ENCODE measurements at places on chromosomes 1 and 21. TPM values are rescaled to one million over a fixed set of nuclear protein-coding genes. Genes with fewer than 3 reads are reported as not detected.

The FAM43B gene
- polyA plus RNA-seq: not detected

- DNase-seq: no peak
Measured at GRCh38 chr1:157034137-157034800, 11.3 kb downstream of the ARHGEF11 start.

The RIIAD1 gene
- polyA plus RNA-seq: not detected

DNA sequence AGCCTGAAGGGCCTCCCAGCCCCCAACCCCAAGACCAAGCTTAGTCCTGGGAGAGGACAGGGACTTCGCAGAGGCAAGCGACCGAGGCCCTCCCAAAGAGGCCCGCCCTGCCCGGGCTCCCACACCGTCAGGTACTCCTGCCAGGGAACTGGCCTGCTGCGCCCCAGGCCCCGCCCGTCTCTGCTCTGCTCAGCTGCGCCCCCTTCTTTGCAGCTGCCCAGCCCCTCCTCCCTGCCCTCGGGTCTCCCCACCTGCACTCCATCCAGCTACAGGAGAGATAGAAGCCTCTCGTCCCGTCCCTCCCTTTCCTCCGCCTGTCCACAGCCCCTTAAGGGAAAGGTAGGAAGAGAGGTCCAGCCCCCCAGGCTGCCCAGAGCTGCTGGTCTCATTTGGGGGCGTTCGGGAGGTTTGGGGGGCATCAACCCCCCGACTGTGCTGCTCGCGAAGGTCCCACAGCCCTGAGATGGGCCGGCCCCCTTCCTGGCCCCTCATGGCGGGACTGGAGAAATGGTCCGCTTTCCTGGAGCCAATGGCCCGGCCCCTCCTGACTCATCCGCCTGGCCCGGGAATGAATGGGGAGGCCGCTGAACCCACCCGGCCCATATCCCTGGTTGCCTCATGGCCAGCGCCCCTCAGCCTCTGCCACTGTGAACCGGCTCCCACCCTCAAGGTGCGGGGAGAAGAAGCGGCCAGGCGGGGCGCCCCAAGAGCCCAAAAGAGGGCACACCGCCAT is 21.9 kb upstream of the ARF1 start:
- no peak for DNase-seq

GRCh38 chr1:154213274-154213673 is 7.1 kb upstream of the CFAP141 start:
- no peak for DNase-seq

GRCh38 chr1:21882721-21883415 is 54.2 kb downstream of the HSPG2 start:
- DNase-seq: no peak
